Stimulated activated CD8-positive, alpha-beta memory T cell treated with anti-CD3 and anti-CD28 coated beads, Interleukin-2, amount 100 ng/mL, for 1 hour (primary cell): ENCODE measurements at places on chromosomes 6 and 20.

GRCh38 chr20:44955270-44955669, 4.9 kb downstream of the TOMM34 start:
- DNase-seq = no peak

GRCh38 chr6:156507106-156507505, 270.1 kb upstream of the ARID1B start:
- no peak for DNase-seq

DNA sequence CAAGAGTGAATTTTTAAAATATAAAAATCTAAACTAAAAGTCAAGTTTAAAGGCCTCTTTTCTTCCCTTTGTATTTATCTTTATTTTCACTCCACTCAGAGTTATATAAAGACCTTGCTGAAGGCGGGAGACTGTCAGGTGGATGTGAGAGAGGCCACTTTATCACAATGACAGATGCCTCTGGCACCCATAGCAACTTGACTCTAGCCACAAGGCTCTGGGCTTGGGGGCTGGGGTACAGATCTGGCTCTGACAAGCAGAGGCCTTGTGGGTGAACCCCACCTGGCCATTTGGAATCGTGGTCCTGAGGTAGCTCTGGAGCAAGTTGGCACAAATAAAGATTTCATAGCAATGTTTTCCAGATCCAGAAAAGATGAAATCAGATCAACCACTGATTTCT, 417.2 kb downstream of the RFPL4B start:
- no peak for DNase-seq

GRCh38 chr6:65231616-65232015, 475.4 kb downstream of the EYS start:
- DNase-seq = no peak

GRCh38 chr6:18845896-18846295, 458.7 kb downstream of the RNF144B start:
- no peak for DNase-seq

- DNase-seq = no peak
Measured at GRCh38 chr6:169139179-169139971, 114.3 kb downstream of the THBS2 start.

DNA sequence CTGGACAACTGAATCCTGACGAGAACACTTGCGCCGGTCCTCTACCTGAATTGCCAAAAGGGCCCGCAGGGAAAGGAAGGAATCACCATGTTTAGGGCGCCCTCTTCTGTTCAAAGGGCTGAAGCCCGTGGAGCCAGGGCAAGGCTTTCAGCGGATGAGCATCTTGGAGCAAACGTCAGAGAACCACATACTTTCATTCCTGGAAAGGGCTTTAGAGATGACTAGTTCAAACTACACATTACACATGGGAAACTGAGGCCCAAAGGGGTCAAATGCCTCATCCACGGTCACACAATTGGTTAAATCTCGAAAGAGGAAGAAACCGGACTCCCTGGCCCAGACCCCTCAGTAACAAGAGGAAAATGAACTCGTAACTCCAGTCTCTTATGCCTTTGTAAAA, 11.5 kb upstream of the ZNF133 start:
- no peak for DNase-seq

DNA sequence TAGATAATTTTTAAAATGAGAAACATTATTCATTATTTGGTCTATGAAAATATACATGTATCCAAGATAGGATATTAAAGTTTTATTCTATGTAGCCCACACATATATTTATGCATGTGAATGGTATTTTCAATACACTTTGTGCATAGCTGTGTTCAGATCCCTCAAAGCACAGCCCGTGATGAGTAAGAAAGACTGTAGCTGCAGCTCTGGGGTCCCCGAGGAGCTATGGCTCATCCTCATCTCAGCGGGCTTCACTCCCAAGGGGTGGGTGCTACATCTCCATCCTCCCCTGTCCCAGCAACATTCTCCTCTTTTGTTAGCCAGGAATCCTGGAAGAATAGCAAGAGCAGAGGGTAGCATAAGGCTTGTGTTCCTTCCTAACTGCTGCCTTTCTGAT, 130.8 kb downstream of the SAMD5 start:
- no peak for DNase-seq

GRCh38 chr6:146901940-146902816, 302.0 kb upstream of the STXBP5 start:
- DNase-seq = no peak

- DNase-seq = no peak
Measured at GRCh38 chr6:37251211-37251780, 6.3 kb upstream of the TBC1D22B start.

- DNase-seq = no peak
Measured at GRCh38 chr20:46545077-46545826, 5.2 kb downstream of the OCSTAMP start.

DNA sequence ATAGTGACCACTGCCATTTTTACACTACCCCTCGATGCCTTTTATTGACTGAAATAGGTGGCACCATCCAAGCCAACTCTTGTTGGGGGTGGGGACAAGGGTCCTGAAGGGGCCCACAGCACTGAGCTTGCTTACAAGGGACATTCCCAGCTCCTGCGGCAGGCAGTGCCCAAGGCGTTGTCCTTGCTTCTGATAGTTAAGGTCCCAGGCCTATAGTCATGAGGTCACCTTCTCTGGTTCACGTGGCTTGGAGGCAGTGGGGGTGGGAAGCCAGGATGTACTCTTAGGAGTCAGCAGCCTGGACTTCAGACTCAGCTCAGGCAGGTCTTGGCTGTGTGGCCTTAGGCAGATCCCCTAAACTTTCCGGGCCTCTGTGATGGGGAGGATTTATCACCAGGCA, 48.6 kb downstream of the TOX2 start:
- DNase-seq = no peak

- DNase-seq = no peak
Measured at GRCh38 chr6:170473301-170473717, 79.8 kb downstream of the PSMB1 start.

- DNase-seq = no peak
Measured at GRCh38 chr20:59351157-59352040, 51.0 kb downstream of the EDN3 start.

DNA sequence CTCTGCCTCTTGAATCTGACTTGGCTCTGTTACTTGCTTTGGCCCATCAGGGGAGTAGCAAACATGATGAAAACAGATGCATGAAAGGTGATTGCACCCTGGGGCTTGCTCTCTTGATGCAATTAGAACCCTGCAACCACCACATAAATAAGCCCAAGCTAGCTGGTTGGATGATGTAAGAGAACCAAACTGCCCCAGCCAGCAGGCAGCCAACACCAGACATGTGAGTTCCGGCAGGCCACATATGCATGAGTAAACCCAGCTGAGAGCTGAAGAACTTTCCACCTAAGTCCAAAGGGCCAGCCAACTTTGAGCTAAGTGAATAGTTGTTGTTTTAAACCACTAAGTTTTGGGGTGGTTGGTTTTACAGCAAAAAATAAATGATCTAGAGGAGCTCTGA, 268.4 kb downstream of the FARS2 start:
- no peak for DNase-seq

- peak; percentile 69 for DNase-seq
Measured at GRCh38 chr6:85482905-85483700, 33.2 kb downstream of the NT5E start.

GRCh38 chr6:131640576-131640975, 3.5 kb downstream of the ENPP3 start:
- DNase-seq = no peak

DNA sequence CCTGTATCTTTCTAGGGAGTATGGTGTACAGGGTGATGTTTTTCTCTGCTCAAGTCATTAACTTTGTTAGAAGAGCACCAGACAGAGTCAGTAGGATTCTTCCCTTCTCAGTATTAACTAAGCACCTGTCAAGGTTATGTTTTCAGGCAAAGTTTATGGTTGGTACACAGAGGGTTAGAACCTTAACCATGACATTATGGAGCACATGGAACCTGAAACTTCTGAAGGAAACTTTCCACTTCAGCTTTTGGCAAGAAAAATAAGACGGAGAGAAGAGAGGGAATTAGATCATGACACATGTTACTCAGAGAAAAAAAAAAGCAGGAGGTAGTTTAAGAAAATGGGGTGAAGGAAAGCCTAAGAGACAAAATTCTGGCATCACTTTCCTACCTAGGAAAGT, 112.9 kb upstream of the PDE7B start:
- no peak for DNase-seq

DNA sequence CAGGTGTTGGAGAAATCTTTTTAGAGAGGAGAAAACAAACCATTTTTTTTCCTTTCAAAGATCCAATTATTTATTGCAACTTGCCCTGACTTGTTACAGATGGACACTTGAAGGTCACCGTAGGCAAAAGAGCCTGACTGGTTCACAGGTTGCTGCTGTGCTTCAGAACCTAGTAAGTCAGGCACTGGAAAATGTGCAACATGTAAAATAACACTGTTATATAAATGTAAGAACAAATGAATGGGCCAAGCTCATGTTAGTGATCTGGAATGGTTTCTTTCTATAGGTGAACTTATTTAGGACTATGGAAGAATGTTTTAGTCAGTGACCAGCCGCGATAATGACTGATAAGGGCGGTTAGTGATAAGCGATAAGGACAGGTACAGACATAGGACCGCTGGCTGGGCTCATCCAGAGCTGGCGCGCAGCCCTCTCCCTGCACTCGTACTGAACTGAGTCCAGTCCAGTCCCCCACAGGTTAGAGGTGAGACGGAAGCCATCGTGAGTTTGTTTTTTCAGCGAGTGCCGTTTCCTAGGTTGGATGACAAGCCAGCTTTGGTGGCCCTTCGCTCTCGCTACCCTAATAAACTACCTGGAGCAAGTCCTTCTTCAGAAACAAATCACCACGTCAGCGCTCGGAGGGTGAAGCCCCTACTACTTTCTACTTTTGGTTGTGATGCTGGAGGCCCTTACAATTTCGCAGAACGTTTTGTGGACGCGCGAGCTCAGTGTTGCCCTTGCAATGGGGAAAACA, 94.4 kb upstream of the PRDM1 start:
- no peak for DNase-seq

DNA sequence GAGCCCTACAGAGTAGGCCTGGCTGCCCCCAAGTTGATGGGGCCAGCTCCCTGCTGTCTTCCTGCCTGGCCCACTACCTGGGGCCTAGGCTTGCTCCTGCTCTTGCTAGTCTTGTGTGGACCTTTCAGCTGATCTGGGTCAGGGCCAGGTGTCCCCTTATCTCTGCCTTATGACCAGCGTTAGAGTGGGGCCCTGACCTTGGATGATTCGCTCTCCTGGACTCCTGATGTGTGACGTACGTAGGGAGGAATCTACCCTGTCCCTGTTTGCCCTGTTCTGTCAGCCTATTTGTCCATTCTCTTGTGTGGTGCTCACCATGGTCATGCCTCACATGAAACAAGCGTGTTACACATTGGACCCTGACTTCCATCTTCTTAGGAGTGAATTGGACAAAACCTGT, 571.8 kb downstream of the QKI start:
- DNase-seq = no peak

- no peak for DNase-seq
Measured at GRCh38 chr6:158624684-158625682, 19.6 kb downstream of the DYNLT1 start.

DNA sequence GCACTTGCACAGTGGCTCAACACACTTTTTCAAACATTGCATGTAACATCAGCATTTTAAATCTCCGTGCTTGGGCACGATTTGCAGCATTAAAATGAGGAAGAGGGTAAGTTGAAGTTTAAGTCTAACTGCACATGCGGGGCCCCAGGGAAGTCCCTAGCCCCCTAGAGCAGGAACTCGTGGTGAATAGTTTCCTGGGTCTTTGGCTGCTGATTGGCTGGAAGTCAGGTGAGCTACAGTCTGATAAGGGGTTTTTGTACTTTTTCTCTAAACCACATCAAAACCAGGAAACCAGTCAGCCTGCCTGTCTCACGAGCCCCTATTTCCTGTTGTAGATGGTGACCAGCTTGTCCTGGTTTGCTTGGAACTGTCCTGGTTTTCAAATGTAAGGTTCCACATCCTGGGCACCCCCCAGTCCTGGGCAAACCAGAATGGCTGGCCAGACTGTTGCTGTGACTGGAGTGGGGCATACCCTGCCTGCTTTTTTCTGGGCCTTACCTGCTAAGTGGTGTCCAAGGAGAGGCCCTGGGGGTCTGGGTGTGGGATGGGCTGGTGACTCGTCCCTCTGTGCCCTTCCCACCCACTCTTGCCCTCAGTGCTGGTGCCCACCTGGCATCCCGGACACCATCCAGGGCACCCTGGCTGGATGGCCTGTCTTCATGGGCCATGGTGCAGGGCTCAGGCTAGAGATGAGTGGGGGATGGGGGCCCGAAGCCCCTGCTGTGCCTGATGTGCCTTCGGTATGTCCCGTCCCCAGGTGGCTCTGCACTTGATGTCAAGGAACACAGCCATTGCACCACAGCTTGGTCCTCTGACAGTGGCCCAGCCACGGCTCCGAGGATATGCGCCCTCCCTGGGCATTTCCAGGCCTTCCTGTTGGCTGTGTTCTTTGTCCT, 31.8 kb downstream of the SUN5 start:
- peak; percentile 62 for DNase-seq

DNA sequence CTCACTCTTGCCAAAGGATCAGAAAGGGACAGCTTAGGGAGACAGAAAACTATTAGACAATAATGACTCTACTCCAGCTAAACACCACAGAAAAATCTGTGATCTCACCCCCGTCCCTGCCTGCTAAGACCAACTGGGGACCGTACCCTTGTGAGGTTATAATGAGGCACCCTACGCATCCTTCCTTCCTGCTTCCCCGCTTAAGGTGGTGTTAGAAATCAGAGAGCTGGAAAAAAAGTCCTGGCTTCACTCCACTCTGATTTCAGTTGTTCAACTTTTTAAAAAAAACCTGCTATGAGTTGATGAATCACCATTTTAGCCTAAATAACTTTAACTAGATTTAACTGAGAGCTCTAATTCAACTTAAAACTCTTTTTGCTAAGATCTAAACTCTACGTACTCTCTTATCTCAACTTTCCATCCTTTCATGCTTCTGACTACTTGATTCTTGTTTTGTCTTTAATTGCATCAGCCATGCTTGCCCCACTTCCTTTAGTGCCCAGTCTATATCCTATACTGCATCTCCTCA, 35.8 kb upstream of the TMEM14A start:
- no peak for DNase-seq

DNA sequence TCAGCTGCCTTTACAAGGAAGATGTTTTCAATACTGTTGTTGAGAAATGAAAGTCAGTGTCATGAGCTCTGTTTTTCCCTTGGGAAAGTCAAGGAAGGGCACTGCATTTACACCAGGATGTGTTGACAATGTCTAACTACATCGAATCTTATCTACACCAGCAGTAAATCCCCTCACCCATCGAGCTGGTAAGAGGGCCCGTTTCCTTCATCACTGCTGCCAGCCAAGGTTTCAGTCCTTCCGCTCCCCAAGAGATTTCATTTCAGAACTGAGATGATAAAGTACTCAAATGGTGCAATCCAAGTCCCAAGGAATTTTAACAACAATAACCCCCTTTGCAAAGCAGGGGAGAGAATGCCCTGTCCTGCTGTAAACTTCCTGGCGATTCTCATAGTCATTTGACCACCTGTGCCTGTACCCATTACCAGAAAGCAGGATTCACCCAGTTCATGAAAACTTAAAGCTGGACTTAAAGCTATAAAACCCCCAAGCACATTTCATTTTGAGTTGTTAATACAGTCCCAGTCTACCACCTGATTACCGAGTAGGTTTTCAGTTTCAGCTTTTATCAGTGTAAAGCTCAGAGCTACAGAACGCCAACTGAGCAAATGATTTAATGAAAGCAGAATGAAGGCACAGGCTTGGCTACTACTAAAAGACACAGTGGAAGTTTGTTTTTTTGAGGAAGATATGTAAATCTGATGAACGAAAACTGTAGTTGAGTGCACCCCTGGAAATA, 122.5 kb upstream of the TAB2 start:
- no peak for DNase-seq
